ENCODE measurements at places on chromosomes 2 and 18.

DNA sequence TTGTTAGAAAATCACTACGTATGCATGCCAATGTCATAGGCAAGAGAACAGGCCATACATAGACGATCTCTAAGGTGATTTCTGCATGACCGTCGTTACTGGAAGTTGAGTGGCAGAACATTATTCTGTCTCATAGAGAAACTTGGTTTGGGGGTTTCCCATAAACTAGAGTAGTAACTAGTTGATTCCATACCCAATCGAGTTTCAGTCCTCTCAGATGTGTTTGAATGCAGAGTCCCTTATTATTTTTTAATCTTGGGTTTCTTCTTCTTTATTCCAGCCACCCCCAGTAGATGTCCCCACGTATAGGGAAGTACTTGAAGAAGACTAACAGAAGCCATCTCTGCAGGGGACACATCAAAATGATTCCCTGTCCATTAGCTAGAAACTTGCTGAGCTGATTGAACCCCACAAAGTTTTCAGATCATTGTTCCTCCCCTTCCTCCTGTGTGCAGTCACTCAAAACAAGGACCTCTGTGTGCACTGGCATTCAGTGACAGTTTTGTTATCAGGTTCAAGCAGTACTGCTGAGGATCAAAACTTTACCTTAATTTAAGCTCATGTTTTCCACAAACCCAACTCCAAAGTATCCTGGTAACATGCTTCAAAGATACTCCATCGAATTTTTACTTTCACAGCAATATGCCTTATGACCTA lies 68.4 kb upstream of the CDCA7 start:
- no peak for DNase-seq

- no peak for DNase-seq
These were observed 54.3 kb downstream of the TTC32 start for GRCh38 chr2:19847486-19847885.

DNA sequence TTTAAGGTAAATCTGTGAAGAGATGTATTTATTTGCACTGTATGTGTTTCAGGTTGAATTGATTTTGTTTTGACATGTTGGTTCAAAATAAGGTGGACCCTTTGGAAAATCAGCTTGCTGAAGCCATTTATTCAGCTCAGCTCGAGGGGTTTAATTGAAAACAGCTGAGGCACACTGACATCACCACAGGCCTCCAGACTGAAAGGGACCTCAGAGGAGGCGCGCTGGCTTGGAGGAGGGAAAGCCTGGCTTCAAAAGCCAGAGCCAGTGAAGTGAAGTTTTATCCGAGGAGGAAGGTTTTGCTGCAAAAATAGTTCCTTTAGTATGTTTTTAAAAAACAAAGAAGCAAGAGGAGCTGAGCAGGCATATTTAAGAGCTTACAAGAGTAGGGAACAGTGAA lies 26.9 kb upstream of the DNMT3A start:
- DNase-seq: no peak

DNA sequence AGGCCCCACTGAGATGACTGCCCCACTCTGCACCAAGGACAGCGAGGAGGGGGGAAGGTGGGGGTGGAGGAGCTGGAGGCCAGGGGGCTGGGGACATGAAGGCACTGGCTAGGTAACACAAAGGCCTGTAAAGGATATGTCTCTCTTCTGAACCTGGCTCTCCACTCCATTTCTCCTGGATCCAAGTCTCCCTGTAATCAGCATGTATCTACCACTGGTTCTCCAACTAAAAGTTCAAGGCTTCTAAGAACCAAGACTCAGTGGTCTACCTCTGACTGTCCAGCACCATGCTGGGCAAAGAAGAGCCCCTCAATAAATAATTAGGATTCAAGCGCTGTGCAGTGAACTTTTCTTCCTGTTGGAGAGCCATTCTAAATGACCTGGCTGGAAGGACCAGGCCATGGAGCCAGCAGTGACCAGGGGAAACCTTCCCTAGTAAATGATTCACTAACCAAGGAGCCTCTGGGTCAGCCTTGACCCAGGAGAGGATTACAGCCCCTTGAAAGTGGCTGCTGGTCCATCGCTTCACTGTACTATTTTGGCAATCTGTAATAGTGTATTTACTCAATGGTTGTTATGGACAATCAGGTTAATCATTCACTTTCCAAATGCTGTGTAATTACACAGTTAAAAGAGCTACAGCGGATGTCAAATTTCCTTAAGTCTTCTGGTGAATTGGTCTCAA lies 73.2 kb downstream of the BCL11A start:
- no peak for DNase-seq

- DNase-seq: no peak
These were observed 8.2 kb downstream of the MAPRE2 start for GRCh38 chr18:35049111-35050027.

DNA sequence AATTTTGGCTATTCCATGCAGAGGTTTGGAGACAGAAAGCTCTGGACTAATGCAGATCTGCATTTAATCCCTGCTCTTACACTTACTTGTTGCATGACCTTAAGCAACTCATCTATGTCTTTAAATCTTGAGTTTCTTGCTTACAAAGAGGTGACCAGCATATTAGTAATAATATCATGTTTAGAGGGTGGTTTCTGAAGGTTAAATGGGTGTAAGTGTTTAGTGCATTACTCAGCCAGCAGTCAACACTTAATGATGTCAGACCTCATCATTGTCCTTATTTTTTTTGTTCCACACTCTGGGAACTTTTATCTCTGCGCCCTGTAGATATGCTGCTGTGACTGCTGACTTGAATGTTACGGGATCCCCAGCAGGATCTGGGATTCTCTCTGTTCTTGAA lies 1.7 kb downstream of the IL1RL1 start:
- no peak for DNase-seq

- DNase-seq: peak; percentile 12
These were observed 125.7 kb downstream of the HDAC4 start for GRCh38 chr2:239275044-239275685.

DNA sequence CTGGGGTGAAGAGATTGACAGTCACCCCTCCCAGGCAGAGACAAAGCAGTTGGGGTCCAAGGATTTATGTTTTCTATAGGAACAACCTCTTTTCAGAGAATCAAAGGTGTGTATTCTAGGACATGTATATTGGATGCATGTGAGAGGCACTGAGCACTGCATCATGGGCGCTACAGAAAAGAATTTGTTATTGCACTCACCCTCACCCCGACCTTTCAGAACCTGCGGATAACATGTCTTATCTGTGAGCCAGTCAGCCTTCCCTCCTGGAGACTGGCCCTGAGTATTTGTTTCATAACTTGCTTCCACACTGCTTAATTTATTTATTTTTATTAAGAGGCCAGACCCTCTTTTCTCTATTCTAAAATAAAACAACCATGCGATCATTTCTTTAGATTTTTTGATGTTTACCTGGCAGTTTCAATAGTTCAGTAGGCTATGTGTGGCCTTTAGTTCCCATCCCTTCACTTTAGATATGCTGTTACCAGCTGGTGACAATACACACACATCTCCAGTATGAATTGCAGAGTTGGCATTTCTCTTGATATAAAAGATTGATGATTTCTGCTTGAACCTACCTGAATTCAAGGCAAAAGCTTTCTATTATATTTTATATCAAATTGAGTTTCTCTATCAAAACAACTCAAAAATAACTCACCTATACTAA lies 29.8 kb downstream of the FABP1 start:
- no peak for DNase-seq

All from DMS 273 treated with DMSO at 0.1 percent for 48 hours (cell line).